ENCODE measurements at places on chromosomes 12 and 14.

GRCh38 chr14:101707068-101707842, 54.3 kb upstream of the PPP2R5C start:
- no peak overlapping the region for H3K4me3 ChIP-seq
- H3K4me1 ChIP-seq: no peaks in the 10 kb centered on the region
- peak; percentile 77 for DNase-seq
- no peak overlapping the region for H3K27ac ChIP-seq
- no peaks in the 10 kb centered on the region for H3K36me3 ChIP-seq

DNA sequence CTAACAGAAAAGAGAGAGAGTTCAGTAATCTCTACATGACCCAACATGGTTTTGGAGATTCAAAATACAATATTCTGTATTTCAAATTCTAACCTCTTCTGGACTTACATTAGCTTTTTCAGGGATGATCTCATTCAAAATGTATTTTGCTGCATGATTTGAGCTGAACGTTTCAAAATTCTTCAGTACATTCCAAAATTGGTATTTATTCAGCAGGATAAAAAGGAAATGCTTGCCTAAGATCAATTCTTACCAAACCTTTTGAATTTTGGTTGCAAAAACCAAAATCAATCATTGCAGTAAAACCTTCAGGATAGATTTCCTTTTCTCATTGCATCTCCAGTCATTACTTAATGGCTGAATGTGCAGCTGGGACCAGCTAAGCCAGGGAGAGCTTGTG, 1761.3 kb upstream of the SEL1L start:
- no peak overlapping the region for H3K4me3 ChIP-seq
- DNase-seq: no peak
- no peaks in the 10 kb centered on the region for H3K4me1 ChIP-seq
- no peak overlapping the region for H3K27ac ChIP-seq

DNA sequence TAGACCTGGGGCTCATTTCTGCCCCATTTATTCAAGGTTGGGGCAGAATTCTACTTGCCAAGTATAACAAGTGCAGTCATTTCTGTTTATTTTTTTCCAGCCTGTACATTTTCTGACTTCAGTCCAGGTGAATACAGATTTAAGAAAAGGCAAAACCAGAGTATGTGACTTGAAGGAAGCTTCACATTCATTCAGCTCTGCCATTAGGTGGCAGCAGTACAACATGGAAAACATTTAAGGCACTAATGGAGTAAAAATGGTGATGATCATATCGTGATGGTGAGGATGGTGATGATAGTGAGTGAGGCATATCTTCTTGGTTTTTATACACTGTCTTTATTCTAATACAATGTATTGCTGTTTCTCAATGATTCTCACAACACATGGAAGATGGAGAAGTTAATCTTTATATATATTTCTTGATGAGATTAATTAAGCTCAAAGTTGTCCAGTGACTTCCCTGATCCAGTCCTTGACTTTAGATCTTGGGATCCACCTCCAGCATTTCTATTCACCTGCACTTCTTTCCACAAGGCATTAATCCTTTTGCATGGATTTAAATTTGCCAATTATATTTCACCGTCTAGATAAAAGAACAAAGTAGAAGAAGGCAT, 176.7 kb upstream of the SEL1L start:
- no peak overlapping the region for H3K27ac ChIP-seq
- H3K27me3 ChIP-seq: no peaks in the 10 kb centered on the region
- DNase-seq: peak; percentile 25
- H3K4me1 ChIP-seq: no peaks in the 10 kb centered on the region
- H3K4me3 ChIP-seq: no peak overlapping the region

- no peaks in the 10 kb centered on the region for H3K4me1 ChIP-seq
- H3K36me3 ChIP-seq: peaks cover 5% of the 10 kb centered on the region
- H3K4me3 ChIP-seq: no peak overlapping the region
- no peak for DNase-seq
- H3K27ac ChIP-seq: no peak overlapping the region
Observed at GRCh38 chr12:130800312-130800711, 38.7 kb downstream of the STX2 start.

- no peak for DNase-seq
- no peaks in the 10 kb centered on the region for H3K36me3 ChIP-seq
- no peaks in the 10 kb centered on the region for H3K27me3 ChIP-seq
Observed at GRCh38 chr14:39417014-39417413, 15.2 kb downstream of the FBXO33 start.

- no peak overlapping the region for H3K4me3 ChIP-seq
- no peaks in the 10 kb centered on the region for H3K4me1 ChIP-seq
- DNase-seq: no peak
- no peaks in the 10 kb centered on the region for H3K36me3 ChIP-seq
Observed at GRCh38 chr12:58640314-58640713, 280.0 kb downstream of the LRIG3 start.

GRCh38 chr14:96579358-96579757, 77.2 kb downstream of the PAPOLA start:
- no peaks in the 10 kb centered on the region for H3K27me3 ChIP-seq
- H3K4me3 ChIP-seq: no peak overlapping the region
- H3K27ac ChIP-seq: no peak overlapping the region
- no peak for DNase-seq
- no peaks in the 10 kb centered on the region for H3K36me3 ChIP-seq
- H3K4me1 ChIP-seq: no peaks in the 10 kb centered on the region

DNA sequence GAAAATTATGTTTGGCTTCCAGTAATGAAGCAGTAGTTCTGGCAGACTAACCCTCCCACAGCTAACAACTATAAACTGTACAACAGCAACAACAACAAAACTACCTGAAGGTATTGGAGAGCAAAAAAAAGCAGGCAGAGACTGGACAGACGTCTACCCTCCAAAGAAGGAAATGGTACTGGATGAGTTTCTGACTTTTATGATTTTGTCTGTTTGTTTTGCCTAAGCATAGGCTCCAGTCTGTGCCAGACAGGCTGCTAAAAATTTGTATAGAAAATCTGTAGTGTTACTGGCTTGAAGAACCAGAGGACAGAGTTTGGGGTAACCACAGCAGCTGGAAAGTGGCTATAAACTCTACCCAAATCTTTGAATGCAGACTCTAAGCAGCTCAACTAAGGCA, 131.3 kb downstream of the SLC25A47 start:
- DNase-seq: no peak
- H3K27ac ChIP-seq: no peak overlapping the region
- H3K4me3 ChIP-seq: no peak overlapping the region
- H3K36me3 ChIP-seq: no peaks in the 10 kb centered on the region

GRCh38 chr12:81759190-81760051, at the start of gene PPFIA2:
PPFIA2 (minus strand) TSS chr12:81759350.
- H3K27ac ChIP-seq: no peak within 1 kb of the TSS
- peak within 1 kb of the TSS; percentile 77 for H3K4me3 ChIP-seq
- H3K27me3 ChIP-seq: peaks cover 9% of the 10 kb centered on the region
- no peaks in the 10 kb centered on the region for H3K36me3 ChIP-seq

- no peak overlapping the region for H3K4me3 ChIP-seq
- H3K36me3 ChIP-seq: no peaks in the 10 kb centered on the region
- DNase-seq: no peak
- H3K27me3 ChIP-seq: no peaks in the 10 kb centered on the region
Observed at GRCh38 chr12:18690653-18691052, 47.2 kb downstream of the PLCZ1 start.

DNA sequence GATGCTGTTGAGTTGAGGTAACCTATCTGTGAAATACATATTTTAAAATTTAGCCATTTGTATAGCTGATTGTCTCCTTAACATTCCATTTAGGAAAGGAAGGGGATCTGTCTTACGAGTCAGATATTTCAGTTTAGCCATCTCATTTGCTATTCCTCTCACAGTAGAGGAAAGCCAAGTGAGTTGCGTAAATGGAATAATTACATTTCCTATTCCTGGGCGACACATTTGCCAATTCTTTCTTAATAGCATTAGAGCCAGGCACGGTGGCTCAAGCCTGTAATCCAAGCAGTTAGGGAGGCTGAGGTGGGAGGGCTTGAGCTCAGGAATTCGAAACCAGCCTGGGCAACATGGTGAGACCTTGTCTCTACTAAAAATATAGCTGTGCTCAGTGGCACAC, 116.3 kb downstream of the TMX1 start:
- H3K4me3 ChIP-seq: no peak overlapping the region
- no peaks in the 10 kb centered on the region for H3K4me1 ChIP-seq
- H3K27ac ChIP-seq: no peak overlapping the region
- DNase-seq: no peak
- no peaks in the 10 kb centered on the region for H3K36me3 ChIP-seq

- H3K4me1 ChIP-seq: peaks cover 1% of the 10 kb centered on the region
- no peak overlapping the region for H3K4me3 ChIP-seq
- H3K27me3 ChIP-seq: no peaks in the 10 kb centered on the region
- no peaks in the 10 kb centered on the region for H3K36me3 ChIP-seq
- peak; percentile 75 for DNase-seq
Observed at GRCh38 chr12:14417715-14418114, 52.2 kb downstream of the ATF7IP start.

DNA sequence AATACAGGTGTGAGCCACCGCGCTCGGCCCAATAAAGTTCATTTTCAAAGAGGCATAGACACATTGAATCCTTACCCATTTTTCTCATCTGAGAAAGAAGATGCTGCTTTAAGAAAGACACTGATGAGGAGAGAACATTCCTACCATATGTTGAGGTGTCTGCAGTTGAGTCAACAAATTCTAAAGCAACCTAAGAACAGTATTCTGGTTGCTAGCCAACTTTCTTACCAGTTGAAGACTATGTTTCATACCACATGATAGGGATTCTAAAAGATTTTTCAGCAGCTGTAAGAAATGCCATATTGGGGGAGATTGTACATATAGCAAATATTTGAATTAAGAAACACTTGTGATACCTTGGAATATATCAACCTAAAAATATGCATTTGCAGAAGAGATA, 160.1 kb downstream of the SRGAP1 start:
- DNase-seq: no peak
- H3K4me3 ChIP-seq: no peak overlapping the region
- H3K36me3 ChIP-seq: no peaks in the 10 kb centered on the region
- no peak overlapping the region for H3K27ac ChIP-seq
